Caki2 (cell line): ENCODE measurements at places on chromosomes 16 and 17.
A peak's percentile ranks its signal among the peaks of the same experiment; 100 is the strongest.

- DNase-seq = no peak
Measured at GRCh38 chr17:13554231-13554630, 47.5 kb downstream of the HS3ST3A1 start.

- DNase-seq = no peak
Measured at GRCh38 chr17:64739316-64740058, 77.4 kb upstream of the SMURF2 start.

DNA sequence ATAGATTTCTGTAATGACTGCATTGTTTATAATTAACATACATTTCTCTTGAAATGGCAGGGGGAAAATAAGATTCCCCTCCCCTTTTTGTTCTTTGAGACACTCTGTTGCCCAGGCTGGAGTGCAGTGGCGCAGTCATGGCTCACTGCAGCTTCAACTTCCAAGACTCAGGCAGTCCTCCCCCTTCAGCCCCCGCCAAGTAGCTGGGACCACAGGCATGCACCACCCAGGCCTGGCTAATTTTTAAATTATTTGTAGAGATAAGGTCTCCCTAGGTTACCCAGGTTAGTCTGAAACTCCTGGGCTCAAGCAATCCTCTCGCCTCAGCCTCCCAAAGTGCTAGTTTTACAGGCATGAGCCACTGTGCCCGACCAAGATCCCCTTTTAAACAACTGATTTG lies 67.7 kb downstream of the KATNIP start:
- peak; percentile 19 for DNase-seq

DNA sequence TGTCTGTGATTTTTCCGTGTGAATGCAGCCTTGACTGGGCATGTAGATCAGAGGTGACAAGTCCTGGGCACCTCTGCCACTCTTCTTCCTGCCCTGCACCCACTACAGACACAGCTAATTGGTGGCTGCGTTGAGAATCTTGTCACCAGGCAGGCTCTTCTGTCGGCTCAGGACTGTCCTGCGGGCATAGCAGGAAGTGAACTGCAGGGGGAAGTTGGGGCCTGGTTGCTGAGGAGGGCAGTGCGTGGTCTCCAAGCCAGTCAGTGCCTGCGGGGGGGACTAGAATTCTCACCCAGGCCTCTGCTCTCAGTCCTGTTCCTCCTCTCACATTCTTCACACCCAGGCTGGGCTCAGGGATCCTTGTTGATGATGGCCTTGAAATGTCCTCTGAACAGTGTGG lies 50.5 kb downstream of the JPH3 start:
- DNase-seq = no peak

DNA sequence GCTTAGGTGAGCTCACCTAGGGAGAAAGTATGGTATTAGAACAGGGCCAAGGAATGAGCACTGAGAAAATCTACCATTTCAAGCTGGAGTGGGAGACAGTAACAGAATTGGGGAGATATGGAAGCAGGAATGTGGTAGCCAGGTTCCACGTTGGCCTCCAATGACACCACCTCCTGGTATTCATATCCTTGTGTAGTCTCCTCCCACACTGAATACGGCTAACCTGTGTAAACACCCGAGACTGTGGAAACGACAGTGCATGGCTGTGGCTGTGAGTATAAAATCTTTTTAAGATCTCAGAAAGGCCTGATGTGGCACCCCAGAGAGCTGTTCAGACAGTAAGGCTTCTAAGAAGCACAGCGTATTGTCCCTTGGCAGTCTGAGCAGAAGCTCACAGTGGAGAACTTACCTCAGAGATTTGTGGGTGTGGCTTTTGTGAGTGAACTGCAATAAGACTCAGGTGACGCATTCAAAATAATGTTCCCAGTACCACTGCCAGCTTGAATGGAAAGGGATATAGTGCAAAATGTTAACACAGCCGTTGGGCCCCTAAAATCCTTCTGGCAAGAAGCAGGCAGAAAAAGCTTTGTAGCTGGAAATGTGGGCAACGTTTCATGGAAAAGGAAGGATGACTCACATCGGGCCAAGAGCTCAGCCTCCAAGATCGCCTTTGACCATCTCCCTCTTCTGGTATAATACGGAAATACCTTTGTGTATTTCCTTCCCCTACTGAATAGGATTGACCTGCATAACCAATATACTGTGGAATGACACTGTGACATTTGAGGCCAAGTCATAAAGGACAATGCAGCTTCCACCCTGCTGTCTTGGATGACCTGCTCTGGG lies 14.4 kb downstream of the SDR42E1 start:
- DNase-seq = peak; percentile 30

DNA sequence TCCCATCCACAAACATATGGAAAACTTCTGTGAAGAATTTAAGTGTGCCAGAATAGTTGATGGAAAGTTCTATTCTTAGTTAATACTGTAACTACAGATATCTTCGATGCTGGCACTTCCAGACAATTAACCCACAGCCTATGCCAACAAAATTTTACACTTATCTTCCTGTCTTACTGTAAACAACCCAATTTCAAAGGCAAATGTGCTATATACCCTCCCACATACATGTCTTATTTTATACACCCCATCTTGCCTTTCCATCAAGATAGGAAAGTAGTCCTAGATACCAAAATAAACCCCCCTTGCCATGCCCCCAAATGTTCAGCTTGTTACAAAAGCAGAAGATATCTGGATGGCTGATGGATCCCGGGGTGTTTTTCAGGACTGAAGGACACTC lies 306.3 kb downstream of the SLC39A11 start:
- no peak for DNase-seq

GRCh38 chr17:75844530-75845057 lies 390 bp upstream of the UNC13D start:
- no peak for DNase-seq

GRCh38 chr16:88067530-88068411 lies 116.5 kb downstream of the BANP start:
- no peak for DNase-seq

- no peak for DNase-seq
Measured at GRCh38 chr16:75003931-75004330, 5.1 kb downstream of the ZNRF1 start.

DNA sequence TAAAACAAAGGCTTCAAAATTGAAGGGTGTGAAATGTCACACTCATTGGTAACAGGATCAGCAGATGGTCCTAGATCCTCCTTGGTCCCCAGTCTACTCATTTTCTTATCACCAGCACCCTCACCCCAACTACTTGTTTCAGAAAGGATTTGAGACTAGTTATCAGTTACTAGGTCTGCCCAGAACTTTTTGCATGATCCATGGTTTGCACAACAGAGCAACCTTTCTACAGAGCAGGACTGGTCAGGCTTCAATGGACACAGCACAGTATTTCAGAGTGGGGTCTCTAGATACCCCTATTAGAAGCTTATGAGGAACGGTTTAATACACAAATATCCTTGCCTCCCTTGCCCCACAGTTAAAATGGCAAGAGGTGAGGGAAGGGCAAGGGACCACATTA lies 25.6 kb downstream of the TTC19 start:
- DNase-seq = no peak

GRCh38 chr16:88317613-88317965 lies 65.2 kb upstream of the ZNF469 start:
- no peak for DNase-seq

DNA sequence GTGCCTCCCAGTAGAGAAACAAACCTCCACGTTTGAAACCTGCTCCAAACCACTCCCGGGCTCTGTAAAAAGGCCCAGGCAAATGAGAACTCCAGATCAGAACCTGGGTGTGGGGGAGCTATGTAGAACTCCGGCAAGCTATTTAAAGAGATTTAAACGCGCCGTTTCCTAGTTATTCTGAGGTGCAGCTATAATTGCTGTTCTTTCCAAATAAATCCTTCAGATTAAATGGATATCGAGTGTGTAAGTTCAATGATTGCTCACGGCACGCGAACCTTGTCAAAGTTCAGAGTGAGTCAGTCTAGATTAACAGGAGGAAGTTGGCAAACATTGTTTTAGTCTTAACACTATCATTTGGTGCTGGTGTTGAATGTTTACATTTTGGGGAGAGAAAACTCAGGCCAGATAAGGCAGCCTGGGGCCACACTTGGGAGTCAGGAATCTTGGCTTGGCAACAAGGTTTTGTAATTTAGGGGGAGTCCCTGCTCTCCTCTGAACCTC lies 92.9 kb upstream of the SALL1 start:
- peak; percentile 53 for DNase-seq

- no peak for DNase-seq
Measured at GRCh38 chr16:79844603-79845002, 244.1 kb upstream of the MAF start.

DNA sequence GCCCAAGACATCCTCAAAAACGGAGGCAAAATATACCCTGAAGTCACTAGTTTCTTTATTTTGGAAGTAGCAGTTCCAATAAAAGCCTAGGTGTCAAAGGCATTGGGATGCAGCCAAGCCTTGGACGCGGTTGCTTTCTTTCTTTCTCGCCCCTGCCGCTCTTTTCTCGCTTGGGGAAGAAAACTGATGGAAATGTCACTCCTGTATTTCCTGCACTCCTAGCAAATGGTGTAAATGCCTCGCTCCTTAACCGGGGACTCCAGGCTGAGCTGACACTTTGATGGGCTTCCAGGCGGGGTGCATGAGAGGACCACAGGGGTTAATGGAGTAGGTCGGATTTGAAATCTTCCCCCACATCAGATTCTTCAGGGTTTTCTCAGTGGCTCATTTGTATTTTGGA lies 114.1 kb downstream of the FOXL1 start:
- DNase-seq = no peak

DNA sequence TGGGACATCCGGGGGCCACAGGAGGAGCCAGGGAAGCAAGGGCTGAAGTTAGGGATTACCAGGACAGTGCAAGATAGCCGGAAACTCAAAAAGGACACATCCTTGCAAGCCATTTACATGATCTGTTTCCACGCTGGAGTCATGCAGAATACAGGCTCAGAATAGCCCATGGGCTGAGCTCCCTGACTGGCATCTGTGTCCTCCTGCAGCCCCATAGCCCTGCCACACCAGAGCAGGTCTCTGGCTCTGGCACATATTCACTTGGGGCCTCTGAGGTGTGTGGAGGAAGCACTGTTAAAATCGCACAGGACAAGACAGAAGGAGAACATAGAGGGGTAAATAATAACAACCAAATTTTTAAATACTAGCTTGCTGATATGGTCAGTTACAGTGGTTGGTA lies 65.8 kb downstream of the ELAC2 start:
- no peak for DNase-seq

DNA sequence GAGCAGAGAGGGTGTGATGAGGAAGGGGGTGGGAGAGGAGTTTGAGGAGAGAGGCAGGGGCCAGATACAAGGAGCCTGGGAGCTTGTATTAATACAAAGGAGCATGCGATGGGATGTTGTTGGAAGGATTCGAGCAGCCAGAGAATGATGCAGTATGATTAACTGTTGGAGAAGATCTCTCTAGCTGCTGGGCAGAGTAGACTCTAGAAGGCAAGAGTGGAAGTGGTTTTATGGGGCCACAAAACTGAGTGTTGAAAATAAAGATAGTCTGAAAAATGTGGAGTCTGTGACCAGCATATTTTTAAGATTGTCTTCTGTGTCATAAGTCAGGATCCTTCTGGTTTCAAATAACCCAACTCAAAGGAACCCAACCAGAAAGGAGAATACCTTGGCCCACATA lies 98.3 kb downstream of the MSI2 start:
- no peak for DNase-seq

GRCh38 chr16:81499576-81500380 lies 55.2 kb downstream of the CMIP start:
- DNase-seq = no peak

DNA sequence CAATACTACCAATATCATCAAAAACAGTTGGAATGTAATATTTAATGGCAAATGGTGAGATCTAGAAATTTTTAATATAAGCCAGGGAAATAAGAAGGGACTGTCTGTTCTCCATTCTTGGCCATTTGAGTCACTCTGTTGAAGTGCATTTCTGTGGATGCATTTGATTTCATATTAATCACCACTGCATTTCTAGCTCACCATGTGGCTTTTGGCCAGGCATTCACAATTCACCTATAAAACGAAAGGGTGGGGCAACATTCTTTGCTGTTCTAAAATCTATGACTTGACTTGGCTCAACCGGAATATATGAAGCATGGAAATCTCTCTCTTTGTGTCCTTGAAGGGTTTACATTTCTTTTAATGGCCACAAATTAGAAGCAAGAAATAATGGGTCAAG lies 483.0 kb downstream of the SLC39A11 start:
- peak; percentile 75 for DNase-seq

- DNase-seq = no peak
Measured at GRCh38 chr16:2955779-2956578, 8.1 kb upstream of the KREMEN2 start.

DNA sequence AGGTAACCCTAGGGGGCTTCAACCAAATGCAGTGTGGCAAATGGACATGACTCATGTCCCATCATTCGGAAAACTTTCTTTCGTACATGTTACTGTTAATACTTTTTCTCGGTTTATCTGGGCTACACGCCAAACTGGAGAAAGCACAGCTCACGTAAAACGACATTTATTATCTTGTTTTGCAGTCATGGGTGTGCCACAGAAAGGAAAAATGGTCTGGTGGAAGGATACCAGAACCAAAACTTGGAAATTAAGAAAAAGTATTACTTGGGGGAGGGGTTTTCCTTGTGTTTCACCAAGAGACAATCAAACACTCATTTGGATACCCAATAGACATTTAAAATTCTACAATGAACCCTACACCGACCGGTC lies 23.6 kb downstream of the ALOX15B start:
- DNase-seq = no peak

GRCh38 chr17:15651583-15652110 lies 32.1 kb upstream of the FBXW10B start:
- DNase-seq = peak; percentile 97

DNA sequence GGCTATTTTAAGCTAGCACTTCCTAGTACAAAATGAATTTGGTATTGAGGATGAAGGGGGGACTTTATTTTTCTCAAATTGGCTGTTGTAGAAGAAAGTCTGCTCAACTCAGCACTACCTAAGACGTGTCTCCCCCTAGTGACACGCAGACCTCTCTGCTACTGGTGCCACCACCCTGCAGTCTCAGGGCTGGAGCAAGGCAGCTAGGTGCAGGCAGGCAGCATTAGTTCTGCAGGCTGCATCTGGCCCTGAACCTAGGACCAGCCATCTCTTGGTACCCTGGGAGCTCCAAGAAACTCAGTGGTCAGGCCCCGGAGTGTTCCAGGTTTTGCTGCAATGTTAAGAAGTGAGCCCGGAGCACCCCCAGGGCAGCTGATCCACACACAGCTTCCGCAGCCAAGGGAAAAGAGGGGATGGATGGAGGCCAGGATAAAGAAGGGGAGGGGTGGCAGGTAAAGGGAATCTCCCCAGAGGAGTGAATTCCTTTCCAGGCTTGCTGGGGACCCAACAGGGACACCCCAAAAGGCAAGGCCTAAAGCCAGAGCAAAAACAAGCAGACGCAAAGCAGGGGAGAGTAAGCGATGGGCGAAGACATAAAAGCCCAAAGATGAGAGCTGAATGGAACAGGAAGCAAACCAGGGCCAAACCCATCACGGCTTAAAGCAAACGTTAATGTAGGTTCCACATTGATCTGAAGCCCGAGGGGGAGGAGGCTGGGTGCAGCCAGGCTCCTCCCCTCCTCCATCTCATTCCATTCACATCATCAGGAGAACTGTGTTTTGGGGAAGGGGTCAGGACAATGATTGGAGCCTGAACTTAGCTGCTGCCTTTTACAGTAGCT lies 200.5 kb downstream of the ZFHX3 start:
- DNase-seq = peak; percentile 46

- no peak for DNase-seq
Measured at GRCh38 chr16:88130016-88130415, 178.8 kb downstream of the BANP start.

- DNase-seq = peak; percentile 69
Measured at GRCh38 chr17:42531455-42532354, 4.3 kb upstream of the NAGLU start.

- no peak for DNase-seq
Measured at GRCh38 chr17:72342061-72342460, 221.2 kb downstream of the SOX9 start.

GRCh38 chr17:3813171-3813570 lies 12.2 kb upstream of the ITGAE start:
- DNase-seq = no peak
